CD8-positive, alpha-beta memory T cell (primary cell): ENCODE measurements at places on chromosomes 5 and 9.

DNA sequence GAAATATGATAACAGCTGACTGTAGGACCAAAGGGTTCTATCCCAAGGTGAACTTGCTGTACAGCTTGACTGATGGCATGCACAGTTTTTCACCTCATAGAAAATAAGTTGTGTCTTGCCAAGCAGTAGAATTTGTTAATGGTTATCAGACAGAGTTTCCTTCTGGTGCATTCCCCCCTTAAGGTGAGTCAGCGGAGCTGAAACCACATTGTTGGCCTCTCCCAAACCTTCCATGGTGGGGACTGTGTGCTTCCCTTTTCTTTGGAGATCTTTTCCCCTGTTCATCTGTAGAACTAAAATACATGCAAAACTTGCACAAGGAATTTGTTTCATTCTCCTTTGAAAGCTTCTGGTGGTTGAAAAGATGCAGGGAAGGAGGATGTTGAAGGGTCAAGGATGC is 179.8 kb downstream of the FGF1 start:
- DNase-seq, result no peak

- DNase-seq, result no peak
Observed at GRCh38 chr5:1793301-1793740, 6.3 kb downstream of the MRPL36 start.

- no peak for DNase-seq
Observed at GRCh38 chr5:33984671-33985124, at the start of gene SLC45A2. TSS of gene SLC45A2 (minus strand) at chr5:33984693. CDS start at chr5:33984583, 110 bp downstream.

DNA sequence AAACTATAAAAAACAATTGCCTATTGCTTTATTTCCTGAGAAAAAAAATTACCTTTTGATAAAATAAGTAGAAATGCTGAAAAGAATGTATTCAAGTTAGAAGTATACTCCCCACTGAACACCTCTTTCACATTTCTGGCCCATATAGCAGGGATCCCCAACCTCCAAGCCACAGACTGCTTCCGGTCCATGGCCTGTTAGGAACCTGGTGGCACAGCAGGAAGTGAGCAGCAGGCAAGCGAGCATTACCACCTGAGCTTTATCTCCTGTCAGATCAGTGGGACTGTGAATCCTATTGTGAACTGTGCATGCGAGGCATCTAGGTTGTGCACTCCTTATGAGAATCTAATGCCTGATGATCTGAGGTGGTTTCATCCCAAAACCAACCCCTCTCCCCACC is 563.9 kb downstream of the RAB3C start:
- DNase-seq, result no peak

- DNase-seq, result no peak
Observed at GRCh38 chr9:21684831-21685362, 117.5 kb upstream of the MTAP start.
